Activated T-helper 17 cell treated with anti-CD3 and anti-CD28 coated beads, Interleukin-2, amount 50 U/mL, for 72 hours (primary cell): ENCODE measurements at places on chromosomes 6 and 20.

DNA sequence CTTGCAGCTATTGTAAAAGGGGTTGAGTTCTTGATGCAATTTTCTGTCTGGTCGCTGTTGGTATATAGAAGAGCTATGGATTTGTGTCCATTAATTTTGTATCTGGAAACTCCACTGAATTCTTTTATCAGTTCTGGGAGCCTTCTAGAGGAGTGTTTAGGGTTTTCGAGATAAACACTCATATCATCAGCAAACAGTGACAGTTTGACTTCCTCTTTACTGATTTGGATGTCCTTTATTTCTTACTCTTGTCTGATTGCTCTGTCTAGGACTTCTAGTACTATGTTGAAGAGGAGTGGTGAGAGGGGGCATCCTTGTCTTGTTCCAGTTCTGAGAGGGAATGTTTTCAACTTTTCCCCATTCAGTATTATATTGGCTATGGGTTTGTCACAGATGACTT is 120.8 kb upstream of the SSTR4 start:
- no peak for ATAC-seq

- no peak for ATAC-seq
These were observed 55.9 kb downstream of the RNF217 start for GRCh38 chr6:125018136-125018535.

DNA sequence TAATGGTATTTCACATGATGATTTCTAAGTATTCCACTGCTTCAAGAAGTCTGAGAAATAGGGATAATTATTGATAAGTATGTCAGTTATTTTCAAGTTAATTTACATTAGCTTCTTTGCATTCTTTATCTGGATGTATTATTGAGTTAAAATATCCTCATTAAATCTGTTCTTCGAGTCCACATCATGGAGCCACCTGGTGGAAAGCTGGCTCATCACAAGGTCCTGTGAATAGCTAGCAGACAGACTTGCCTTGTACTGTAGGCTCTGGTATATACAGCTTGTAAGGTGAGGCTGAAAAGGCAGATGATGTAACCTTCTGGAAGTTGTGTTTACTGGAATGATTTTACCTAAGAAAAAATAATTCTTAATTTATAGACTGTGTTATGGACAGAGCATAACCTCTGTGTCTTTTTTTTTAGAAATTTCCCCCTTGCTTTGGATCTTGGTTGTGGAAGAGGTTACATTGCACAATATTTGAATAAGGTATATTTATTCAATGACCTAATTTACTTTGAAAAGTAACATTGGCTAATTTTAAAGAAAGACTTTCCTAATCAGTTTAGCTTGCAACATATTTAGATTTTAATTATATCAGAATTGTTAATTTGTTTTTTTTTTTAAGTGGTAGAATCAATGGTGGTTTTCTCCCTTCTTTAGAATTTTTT is 3.5 kb downstream of the NDUFAF5 start:
- ATAC-seq, result no peak

DNA sequence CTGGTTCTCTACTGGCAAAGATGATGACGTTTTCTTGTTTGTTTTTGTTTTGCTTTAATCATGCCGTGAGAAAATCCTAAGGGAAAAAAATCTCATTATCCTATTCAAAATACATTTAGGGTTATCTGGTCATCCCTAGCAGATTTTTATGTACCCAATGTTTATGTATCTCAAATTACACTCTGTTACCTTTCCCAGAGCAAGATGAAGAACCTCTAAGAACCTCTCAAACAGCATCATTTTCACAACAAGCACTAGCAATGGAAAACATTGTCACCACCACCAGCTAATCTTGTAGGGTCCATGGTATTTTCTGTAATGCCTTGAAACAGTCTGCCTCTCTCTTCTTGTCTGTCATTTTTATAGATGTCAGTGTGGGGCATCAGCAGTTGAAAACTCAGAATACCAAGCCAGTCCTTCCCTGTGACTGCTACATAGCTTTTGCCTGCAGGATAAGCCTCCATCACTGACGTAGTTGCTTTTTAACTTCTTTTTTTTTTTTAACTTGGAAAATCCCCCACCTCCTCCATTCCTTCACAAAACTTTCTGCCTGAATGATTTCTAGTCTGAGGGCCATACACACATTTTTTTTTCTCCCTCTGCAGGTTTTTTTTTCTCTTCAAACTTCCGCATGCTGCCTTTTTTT is 2.4 kb upstream of the SNAP25 start:
- ATAC-seq, result no peak

GRCh38 chr6:4271761-4272470 is 136.5 kb upstream of the ECI2 start:
- no peak for ATAC-seq

DNA sequence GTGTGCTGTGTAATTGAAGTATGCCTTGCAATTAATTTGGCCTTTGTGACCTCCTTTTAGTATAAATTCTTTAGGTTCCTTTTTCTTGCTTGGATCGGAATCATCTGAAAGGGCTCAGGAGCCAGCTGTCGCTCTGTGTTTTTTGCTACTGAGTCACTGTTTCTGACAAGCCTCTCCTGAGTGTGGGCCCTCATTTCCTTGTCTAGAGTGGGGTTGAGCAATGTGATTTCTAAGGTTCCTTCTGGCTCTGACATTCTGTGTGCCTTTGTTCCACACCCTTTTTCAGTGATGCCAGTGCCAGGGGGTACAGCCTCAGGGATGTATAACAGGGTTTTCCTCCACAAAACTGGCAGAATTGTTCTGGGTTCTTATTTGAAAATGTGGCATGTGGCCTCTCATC is 26.5 kb downstream of the DAAM2 start:
- ATAC-seq, result no peak

DNA sequence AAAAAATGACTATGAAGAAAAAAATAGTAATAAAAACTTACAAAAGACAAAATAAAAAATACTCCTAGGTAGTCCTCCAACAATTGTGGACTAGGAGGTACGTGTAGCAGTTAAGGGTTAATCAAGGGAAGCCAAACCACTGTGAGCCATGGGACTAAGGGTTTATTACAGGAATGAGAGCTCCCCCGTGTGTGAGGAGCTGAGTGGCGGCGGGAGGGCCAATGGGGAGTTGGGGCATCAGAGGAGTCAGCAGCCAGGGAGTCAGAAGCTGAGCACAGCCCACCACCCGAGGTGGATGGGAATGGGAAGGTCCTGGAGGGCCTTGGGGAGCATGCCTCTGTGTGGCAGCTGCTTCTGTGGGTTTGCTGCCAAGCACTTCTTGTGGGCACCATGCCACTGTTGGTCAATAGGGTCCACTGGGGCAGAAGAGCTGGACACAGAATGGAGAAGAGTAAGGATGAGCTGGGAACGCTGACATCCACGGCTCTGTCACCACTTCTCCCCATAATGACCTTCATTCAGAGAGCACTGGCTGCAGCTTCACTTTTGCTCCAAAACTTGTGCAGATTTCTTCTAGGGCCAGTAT is 373.3 kb downstream of the CDKAL1 start:
- ATAC-seq, result no peak

DNA sequence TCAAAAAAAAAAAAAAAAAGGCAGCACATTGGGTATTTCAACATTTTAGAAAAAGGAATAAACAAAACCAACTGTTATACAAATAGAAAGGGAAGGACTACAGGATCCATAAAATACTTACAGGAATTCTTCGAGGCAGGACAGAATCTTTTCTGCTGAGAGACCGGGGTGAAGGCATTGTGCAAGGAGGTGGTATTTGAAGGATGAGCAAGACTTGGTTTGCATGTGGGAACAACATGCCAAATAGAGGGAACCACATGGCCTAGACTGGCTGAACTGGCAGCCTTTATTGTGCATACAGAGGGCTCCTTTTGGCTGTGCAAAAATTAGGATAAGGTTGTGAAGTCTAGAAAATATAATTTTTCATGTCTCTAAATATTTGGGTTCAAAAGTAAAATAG is 62.9 kb downstream of the SCAND1 start:
- no peak for ATAC-seq

DNA sequence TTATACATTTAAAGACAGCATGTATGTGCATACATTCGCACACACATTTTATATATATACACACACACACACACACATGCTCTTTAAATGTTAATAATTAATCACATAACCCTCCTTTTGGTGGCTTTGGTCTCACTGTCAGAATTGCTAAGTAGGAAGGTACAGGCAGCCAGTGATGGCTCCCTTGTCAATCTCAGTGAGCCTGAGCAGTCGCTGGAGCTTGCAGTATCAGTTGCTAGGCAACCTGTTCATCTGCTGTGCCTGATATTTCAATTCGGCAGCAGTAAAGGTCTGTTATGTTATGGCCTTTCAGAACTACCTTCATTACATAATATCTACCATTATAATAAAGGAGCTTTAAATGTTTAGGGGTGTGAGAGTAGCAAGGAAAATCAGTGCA is 374.3 kb downstream of the LMBRD1 start:
- ATAC-seq, result no peak

DNA sequence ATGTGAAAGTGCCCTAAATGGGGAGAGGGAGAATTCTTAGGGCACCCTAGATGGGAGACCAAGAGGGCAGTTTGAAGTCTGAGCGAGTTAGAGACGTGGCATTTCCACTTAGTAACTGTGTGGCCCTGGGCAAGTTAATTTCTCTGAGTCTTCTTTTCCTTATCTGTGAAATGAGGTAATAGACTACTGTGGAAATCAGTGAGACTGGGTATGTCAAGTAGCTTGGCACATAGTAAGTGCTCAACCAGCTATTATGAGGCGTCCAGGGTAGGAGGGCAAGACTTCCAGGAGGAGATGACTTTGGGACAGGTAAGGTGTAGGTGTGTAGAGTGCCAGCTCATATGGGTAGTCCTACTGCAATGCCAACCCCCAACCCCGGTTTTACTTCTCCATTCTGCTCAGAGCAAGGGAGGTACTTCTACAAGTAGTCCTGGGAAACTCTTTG is 770 bp downstream of the KIF3B start:
- ATAC-seq, result peak; percentile 50

DNA sequence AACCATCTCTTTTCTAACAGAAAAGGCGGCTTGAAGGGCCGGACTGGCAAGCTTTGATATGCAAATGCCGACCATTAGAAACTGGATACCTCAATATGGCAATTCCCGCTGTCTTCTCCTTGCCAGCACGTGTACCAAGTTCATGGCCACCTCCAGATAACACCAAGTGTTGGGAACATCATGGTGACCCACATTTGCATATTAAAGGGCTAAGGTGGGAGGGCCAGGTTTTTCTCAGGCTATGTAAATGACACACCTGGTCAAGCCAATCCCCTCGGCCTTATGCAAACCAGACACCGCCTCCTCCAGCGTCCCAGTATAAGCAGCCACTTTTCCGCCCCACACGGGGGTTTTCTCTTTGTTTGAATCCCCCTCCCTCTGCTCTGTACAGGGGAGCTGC is 110.7 kb downstream of the DACT2 start:
- no peak for ATAC-seq

- ATAC-seq, result no peak
These were observed 41.9 kb downstream of the SYNJ2 start for GRCh38 chr6:158023597-158023939.

- ATAC-seq, result peak; percentile 83
These were observed 38.4 kb downstream of the KIF25 start for GRCh38 chr6:168035661-168036545.

DNA sequence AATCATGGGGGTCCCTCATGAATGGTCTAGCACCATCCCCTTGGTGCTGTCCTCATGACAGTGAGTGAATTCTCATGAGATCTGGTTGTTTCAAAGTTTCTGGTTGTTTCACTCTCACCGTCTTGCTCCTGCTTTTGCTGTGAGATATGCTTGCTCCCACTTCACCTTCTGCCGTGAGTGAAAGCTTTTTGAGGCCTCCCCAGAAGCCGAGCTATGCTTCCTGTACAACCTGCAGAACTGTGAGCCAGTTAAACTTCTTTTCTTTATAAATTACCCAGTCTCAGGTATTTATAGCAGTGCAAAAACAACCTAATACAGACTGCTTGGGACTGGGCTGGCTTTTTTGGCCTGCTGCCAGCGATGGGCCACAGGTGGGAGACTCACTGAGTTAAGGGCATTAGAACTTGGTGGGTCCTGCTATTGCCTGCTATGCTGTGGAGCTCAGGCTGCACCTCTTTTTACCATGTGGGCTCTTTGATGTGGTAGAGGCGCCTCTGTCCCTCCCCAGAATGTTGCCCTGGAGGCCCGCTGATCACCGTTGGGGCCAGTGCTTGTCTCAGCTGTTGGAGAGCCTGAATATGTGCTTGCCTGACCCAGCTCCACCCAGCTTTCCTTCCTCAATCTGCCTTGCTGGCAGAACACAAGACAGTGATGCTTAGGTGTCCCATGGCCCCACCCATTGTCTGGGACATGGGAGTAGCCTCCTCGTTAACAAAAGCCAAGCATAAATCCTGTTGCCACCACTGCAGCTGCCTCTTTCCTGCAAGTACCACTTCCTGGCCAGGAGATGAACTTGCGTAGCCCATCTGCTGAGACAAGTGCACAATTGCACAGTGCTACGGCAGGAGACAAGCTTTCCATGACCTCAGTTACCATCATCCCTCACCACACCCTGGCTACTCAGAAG is 47.1 kb downstream of the IGF2R start:
- peak; percentile 82 for ATAC-seq

DNA sequence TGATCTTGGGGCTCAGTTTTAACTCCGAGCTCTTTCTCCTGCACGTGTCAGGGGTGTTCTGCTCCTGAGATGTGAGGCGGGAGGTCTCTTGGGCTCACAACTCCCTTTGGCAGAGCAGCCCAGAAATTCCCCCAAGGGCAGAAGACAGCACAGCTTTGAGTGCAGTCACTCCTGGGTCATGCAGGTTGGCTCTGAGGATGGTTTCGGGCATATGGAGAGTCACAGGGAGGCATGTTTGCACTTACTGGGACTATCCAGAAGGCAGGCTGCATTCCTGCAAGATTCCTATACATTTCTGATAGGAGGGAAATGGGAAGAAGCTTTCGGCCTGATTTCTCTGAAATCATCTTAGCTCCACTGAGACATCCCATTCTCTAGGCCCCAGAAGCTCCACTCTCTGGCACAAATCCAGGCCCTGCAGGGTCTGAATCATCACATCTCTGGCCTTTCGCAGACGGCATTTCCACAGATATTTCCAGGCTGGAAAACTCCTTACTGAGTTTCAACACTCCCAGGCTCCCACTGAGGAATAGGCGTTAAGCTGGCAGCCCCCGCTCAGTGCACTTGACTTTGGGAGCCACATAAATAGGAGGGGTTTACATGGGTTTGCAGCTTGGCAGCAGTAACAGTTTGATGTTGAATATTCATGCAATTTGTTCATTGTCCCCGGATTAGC is 39.7 kb downstream of the AGPAT4 start:
- no peak for ATAC-seq

- peak; percentile 72 for ATAC-seq
These were observed 19.1 kb downstream of the TRIM38 start for GRCh38 chr6:25981568-25982263.

DNA sequence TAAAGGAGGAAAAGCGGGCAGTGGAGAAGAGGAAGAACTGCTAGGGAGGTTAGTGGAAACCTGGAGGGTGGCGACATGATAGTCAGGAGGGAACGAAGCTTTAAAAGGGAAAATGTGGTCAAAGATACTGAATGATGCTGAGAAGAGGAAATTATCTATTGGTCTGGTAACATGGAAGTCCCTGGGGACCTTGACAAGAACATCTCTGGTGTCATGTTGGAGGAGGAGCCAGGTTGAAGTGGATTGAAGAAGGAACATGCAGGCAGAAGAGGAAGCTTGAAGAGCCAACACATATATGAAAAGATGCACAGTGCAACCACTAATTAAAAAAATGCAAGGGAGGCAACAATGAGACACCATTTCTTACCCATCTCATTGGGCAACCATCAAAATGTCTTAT is 251.9 kb upstream of the RNF24 start:
- no peak for ATAC-seq

GRCh38 chr20:38345643-38346042 is 639 bp upstream of the LBP start:
- no peak for ATAC-seq
